ENCODE measurements at places on chromosomes 5 and 9. TPM values are rescaled to one million over a fixed set of nuclear protein-coding genes. Genes with fewer than 3 reads are reported as not detected.

GRCh38 chr9:101832486-101832885 lies 94.0 kb upstream of the GRIN3A start:
- no peak for DNase-seq

DNA sequence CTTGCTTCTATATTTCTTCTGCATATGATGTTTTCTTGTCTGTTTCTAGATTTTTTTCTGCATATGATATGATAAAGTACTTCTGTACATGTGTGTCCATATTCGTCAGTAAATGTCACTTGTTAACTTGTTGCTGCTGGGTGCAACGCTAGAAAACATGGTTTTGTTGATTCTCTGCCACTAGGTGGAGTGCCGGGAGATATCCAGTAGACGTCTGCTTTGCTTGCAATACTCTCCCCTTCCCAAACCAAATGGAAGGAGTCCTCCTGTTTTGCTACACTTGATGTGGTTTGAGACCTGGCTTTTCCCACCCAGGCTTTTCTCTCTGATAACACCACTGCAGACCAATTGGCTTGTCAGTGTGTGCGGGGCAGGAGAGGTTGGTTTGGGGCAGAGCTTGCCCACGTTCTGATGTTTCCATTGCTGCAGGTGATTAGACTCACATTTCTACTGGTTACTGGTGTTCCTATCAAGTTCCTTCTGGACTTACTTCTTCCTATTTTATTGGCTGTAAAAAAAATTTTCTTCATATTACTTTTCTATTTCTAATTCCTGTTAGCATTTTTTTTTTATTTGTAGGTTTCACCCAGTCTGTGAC lies 900.0 kb upstream of the CDH10 start:
- DNase-seq = no peak

- no peak for DNase-seq
Measured at GRCh38 chr5:151739939-151740335, 18.5 kb downstream of the ATOX1 start.

- DNase-seq = no peak
Measured at GRCh38 chr5:135129307-135129706, 95.3 kb upstream of the PITX1 start.

DNA sequence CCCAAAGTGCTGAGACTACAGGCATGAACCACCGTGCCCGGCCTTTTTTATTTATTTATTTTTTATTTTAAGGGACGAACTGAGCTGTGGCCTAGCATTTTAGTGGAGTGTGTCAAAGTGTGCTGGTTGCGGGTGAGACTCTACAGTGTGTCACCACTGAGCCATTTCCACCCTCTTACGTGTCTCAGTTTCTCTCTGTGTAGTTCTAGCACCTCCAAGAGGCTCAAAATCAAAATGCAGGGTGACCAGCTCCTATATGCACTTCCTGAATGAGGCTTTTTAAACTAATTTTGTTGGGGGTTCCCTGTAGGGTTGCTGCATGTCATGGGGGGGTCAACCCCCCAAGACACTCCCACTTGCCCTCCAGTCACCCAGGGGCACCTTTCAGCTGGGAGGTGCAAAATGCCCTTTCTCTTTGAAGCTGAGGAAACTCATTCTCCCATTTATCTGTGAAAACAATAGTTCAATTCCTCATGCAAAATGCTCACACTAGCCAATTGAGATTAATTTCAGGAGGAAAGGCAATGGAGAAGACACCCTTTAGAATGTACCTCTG lies 69.3 kb downstream of the COL15A1 start:
- no peak for DNase-seq

Gene IL33
- total RNA-seq = 47.8 TPM

Gene TLR4
- 70.1 TPM for total RNA-seq
